ENCODE measurements at places on chromosomes 7 and 10. TPM values are rescaled to one million over a fixed set of nuclear protein-coding genes. Genes with fewer than 3 reads are reported as not detected.

DNA sequence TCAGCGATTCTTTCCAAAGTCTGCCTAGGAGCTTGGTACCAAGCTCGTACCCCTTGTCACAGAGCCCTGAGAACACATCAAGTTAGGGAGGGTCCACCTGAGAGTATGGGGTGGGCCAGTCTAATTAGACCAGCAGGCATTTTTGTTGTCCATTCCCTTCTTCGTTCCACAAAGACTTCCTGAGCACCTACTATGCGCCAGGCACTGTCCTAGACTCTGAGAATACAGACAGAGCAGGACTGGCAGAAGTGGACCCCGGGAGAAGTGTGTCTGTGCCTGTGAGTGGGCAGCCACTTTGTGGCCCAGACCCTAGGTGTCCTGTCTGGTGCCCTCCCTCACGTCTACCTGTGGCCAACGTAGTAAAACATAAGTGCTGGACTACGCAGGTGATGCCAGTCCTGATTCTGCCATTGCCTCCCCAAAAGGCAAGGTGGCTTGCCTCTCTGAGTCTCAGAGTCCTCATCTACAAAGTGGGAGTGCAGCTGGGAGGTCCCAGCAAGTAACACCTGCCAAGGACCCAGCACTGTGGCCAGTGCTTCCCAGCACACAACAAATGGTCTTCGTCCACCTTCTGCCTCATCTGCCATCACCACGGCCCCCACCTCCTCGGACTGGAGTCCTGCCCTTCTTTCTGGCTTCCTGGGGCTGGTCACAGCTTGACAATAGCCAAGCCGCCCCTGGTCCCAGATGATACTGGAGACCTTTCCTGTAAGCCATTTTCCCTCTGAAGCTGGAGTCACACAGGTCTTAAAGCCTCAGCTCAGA, 54.3 kb upstream of the DUSP5 start:
- no peak for DNase-seq
- no peak overlapping the region for H3K4me3 ChIP-seq
- no peak overlapping the region for H3K27ac ChIP-seq
- H3K36me3 ChIP-seq = no peaks in the 10 kb centered on the region
- H3K4me1 ChIP-seq = no peaks in the 10 kb centered on the region

DNA sequence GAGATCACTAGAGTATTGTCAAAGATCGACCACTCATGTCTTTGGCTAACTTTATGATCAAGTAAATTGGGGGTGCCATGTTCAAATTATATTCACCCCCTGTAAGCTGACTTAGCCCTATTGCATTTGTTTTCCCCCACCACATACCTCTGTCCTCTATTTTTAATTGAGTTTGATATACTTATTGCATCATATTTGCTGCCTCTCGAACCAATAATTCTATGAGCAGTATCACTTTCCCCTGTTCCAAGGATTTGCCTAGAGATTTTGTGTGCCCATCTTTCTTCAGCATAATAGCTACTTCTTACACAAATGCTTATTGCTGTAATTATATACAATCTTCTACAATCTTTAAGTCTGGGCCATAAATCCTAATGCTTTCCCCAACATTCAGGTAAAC, 245.2 kb downstream of the COBL start:
- H3K27ac ChIP-seq = no peak overlapping the region
- DNase-seq = no peak
- H3K4me3 ChIP-seq = no peak overlapping the region
- H3K27me3 ChIP-seq = no peaks in the 10 kb centered on the region

GRCh38 chr10:61877887-61878739, 23.4 kb upstream of the ARID5B start:
- H3K27ac ChIP-seq = no peak overlapping the region
- H3K4me3 ChIP-seq = no peak overlapping the region
- H3K27me3 ChIP-seq = no peaks in the 10 kb centered on the region
- no peak for DNase-seq
- no peaks in the 10 kb centered on the region for H3K4me1 ChIP-seq

- H3K27me3 ChIP-seq = no peaks in the 10 kb centered on the region
- H3K4me1 ChIP-seq = no peaks in the 10 kb centered on the region
- no peaks in the 10 kb centered on the region for H3K36me3 ChIP-seq
- H3K27ac ChIP-seq = no peak overlapping the region
- H3K4me3 ChIP-seq = no peak overlapping the region
- DNase-seq = no peak
These were observed 52.2 kb downstream of the IGF2BP3 start for GRCh38 chr7:23418046-23418445.

Gene TRPV5
- not detected for total RNA-seq

Gene DNAJC2
- total RNA-seq = 12.0 TPM

Gene ITGB8
- total RNA-seq = 62.6 TPM

Gene ZNF485
- 5.4 TPM for total RNA-seq

Gene LRMDA
- total RNA-seq = 22.6 TPM

Gene ZNF511
- total RNA-seq = 36.3 TPM

Gene BMI1
- 44.7 TPM for total RNA-seq

Gene FGFBP3
- 0.74 TPM for total RNA-seq

Gene AS3MT
- 3.2 TPM for total RNA-seq
